ENCODE measurements at places on chromosomes 1 and 21.

GRCh38 chr1:43668956-43669355, 19.0 kb downstream of the KDM4A start:
- DNase-seq, result no peak

DNA sequence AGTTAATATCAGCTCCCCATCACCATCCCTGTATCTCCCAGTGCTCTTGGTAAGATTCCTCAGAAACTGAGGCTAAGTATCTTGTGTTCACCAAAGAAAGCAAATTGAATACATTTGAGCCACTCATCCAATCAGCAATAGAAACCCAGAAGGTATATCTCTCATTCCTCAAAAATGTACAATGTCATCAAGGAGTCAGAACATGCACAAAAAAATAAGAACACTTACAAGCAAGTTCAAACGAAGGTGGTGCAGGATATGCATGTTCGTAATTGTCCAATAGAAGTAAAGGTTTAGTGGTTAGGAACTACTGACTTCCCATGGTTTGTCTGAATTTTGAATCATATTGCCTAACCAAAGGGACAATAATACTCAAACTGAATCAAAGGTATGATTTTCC, 24.3 kb downstream of the RXRG start:
- DNase-seq, result no peak

- DNase-seq, result no peak
Measured at GRCh38 chr1:238710697-238711096, 675.7 kb upstream of the CHRM3 start.

- no peak for DNase-seq
Measured at GRCh38 chr1:23394684-23395083, 25.0 kb upstream of the ZNF436 start.

GRCh38 chr1:211484755-211485479, 7.0 kb downstream of the RD3 start:
- no peak for DNase-seq

- DNase-seq, result no peak
Measured at GRCh38 chr1:46656643-46657042, 11.5 kb downstream of the ATPAF1 start.

DNA sequence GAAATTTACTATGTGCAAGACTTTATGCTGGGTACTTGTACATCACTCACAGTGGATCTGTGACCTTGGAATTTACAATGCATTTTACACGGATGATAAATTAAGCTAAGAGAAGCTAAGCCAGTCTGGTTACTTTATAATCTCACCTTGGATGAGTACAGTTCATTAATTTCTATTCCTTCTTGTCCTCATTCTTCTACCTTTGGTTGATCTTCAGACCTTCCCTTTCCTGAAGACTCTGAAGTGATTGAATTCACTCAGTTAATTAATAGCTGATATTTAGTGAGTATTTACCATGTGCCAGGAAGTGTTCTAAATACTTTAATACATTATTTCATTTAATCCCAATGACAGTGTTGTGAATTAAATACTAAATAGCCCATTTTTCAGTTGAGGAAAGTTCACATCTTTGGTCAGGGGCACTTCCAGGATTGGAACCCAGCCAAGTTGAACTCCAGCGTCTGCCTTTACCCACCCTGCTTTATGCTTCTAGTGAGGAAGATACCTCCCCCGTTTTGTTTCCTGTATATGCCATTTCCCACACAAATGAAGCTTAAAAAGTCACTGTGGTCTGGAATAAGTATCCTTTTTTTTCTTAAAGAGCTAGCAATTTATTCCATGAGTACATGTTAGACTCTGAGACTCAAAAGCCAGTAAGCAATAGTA, 146.6 kb downstream of the TLR5 start:
- no peak for DNase-seq

DNA sequence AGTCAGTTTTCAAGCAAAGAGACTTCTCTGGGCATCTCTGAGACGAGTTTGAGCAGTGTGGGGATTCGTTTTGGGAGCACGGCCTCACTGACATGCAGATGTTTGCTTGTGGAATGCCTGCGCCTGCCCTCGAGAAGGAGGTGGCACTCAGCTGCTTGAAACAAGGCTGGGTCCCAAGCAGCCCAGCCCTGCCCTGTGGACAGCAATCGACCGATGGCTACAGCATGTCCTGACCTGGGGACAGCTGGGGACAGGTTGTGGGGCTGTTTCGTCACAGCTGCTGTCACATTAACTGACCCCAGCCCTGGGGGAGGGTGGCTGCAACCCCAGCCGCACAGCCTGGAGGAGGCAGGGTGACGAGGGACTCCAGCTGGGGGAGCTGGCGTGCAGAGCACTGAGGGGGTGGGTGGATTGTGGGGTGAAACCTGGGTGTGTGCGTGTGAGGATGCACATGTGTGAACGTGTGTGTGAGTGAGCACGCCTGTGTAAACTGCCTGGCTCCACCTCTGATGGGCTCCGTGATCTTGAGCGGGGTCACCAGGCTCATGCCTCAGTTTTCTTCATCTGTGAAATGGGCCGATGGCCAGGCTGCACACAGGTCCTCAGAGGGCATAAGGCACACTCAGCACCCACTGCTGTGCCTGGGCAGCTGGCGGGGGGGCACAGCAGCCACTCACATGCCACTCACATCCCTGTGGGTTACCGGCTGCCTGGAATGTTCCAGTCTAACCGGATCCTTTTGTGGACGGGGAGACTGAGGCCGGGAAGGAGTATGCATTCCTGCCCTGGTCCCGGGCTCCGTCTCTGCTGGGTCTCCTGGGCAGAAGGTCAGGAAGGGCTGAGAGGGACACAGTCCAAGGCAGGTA, 49.3 kb downstream of the COL18A1 start:
- DNase-seq, result no peak

DNA sequence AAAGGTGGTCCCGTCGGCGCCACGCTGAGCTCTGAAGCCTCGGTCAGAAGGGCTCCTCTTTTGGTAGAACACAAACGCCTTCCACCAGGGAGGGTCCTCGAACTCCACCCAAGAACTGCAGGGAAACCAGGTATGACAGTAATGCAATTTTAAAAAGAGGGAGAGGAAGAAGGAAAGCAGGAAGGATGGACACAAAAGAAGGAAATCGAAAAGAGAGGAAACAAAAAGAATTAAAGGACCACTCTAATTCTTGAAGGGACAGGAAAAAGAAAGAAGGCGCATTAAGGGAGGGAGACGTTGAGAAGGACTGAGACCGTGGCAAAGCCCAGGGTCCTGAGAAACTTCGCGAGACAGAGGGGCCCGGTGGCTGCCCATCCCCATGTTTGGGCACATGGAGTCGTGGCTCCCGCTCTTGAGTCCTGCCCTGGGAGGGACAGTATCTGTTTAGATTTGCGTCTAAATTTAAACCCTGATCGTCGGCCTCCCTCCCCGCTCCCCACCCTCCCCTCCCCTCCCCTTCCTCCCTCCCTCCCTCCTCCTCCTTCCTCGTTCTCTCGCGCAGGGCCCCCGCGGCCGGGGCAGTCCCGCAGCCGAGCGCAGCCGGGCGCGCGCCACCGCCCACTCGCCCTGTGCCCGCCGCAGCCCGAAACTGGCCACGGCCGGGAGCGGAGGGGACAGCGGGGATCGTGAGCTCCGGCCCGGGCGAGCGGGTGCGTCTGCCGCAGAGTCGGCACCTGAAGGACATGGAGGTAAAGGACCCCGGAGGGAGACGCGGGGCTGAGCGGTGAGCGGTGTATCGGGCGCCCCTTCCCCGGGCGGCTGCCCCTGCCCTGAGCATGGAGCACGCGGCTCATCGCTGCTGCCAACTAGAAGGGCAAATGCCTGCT, at the start of gene RCSD1:
TSS of gene RCSD1 (plus strand) at position 552 of the 887 bp plus-strand sequence. CDS start at position 744, 192 bp downstream.
- DNase-seq, result no peak

GRCh38 chr1:76136894-76137293, 62.3 kb downstream of the ST6GALNAC3 start:
- DNase-seq, result no peak

GRCh38 chr1:108034396-108034795, 69.4 kb upstream of the VAV3 start:
- no peak for DNase-seq

GRCh38 chr21:29349702-29350101, 51.0 kb downstream of the BACH1 start:
- no peak for DNase-seq

DNA sequence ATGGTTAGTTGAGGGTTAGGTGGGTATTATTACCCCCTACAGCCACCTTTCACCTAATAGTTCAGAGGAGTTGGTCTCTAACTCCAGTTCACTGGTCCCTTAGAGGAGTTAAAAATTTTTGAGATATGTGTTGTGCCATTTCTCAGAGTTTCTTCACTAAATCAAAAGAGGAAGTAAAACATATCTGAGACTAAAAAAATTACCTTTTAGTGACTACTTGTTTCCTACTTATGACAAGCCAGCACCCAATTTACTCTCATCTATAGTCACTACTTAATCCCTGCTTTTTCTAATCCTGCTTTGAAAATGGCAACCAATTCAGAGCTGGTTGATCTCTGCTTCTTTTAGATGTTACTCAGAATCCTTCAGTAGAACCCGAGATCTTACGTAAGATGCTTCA, 1316.8 kb upstream of the B3GALT2 start:
- DNase-seq, result no peak

DNA sequence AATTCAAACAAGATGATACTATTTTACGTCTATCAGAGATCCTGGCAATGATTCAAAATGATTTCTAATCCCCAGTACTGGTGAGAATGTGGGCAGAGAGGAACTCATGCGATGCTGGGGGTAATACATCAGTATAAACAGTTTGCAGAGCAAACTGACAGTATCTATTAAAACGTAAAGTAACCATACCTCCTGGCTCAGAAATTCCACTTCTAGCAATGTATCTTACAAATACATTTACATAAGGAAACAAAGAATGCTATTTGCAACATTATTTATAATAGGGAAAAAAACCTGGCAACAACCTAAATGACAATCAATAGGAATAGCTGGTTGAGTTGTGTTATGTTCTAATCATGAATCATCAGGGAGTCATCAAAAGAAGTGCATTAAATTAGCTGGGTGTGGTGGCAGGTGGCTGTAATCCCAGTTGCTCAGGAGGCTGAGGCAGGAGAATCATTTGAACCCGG, 15.9 kb downstream of the RCAN1 start:
- no peak for DNase-seq

- no peak for DNase-seq
Measured at GRCh38 chr1:7490576-7490975, 280.5 kb upstream of the VAMP3 start.

DNA sequence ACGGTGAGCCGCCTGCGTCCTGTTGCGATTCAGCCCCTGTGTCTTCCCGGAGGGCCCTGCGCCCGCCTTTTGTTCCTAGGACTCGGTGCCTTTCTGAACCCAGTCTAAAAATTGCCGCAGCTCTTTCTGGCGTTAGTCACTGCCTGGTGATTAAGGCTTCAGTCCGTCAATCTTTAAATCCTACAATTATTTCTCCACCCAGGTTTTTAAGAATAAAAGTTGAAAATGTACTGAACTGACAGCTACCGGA, 16.2 kb upstream of the PDXK start:
- no peak for DNase-seq

DNA sequence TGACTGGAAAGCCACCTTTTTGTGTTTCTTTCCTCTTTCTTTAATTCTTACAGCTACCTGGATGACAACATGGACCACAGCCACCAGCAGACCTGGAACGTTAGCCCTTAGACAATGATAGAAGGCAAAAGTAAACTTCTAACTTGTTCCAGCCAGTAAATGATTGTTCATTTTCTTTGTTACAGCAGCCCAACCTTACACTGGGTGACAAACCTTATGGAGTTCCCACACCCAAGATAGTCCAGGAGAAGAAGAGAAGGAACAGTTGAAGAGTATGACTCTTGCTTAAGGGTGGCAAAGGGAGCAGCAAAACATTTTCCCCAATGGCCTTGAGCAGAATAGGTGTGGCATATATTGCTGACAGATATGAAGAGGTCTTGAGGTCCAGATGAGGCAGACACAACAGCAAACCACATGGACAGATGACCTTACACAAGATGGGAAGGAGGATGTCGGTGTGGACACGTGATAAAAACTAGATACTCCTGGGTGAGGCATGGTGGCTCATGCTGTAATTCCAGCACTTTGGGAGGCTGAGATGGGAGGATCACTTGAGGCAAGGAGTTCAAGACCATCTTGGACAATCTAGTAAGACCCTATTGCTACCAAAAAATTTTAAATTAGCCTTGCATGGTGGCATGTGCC, 11.8 kb upstream of the FAM76A start:
- no peak for DNase-seq

GRCh38 chr1:247297263-247298123, 34.2 kb downstream of the ZNF496 start:
- no peak for DNase-seq

GRCh38 chr1:165915932-165916348, 88.5 kb downstream of the UCK2 start:
- no peak for DNase-seq

GRCh38 chr1:6738987-6739676, 37.5 kb upstream of the DNAJC11 start:
- DNase-seq, result no peak

DNA sequence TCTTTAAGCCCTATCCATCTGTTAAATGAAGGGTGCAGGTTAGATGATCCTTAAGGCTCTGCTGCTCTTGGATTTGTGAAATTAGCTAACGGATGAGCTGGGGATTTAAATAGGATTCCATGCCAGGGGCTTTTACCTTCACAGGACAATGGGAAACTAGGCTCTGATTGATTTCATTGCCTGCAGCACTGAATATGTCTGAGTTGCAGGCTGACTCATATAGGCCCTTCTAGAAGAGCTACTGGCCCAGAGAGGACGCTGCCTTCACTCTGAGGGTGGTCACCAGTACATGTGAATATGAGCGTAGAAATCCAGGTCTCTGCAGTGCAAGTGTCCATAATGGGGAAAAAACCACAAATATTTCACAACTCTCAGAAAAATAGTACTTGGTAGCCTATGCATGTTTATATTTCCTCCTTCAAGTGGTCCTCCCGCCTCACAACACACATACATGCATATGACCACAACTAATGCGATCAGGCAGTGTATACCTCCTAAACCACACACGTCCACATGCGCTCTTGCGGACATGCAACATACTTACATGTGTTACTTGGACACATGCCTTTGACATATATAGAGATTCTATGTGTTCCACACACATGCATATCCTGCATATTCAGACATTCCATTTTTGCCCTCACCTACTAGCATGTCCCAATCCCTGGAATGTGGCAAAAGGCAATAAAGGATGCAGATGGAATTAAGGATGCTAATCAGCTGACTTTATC, 233.8 kb upstream of the JUN start:
- no peak for DNase-seq

DNA sequence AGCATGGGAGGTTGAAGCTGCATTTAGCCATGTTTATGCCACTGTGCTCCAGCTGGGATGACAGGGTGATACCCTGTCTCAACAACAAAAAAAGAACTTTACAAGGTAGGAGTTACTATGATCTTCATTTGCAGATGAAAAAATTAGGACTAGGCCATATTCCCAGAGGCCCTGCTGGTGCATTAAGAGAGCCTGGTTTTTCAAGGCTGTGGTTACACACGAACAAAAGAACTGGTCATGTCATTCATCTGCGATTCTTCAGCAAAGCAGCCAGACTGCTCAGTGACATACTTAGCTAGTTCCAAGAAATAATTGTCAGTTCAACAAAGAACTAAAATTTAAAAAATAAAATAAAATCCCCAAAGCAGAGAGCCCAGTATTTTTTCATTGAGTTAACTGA, 66.1 kb upstream of the SLC22A15 start:
- no peak for DNase-seq
